Neural progenitor cell (in vitro differentiated cells): ENCODE measurements at places on chromosomes 3 and 15. TPM values are rescaled to one million over a fixed set of nuclear protein-coding genes. Genes with fewer than 3 reads are reported as not detected.

DNA sequence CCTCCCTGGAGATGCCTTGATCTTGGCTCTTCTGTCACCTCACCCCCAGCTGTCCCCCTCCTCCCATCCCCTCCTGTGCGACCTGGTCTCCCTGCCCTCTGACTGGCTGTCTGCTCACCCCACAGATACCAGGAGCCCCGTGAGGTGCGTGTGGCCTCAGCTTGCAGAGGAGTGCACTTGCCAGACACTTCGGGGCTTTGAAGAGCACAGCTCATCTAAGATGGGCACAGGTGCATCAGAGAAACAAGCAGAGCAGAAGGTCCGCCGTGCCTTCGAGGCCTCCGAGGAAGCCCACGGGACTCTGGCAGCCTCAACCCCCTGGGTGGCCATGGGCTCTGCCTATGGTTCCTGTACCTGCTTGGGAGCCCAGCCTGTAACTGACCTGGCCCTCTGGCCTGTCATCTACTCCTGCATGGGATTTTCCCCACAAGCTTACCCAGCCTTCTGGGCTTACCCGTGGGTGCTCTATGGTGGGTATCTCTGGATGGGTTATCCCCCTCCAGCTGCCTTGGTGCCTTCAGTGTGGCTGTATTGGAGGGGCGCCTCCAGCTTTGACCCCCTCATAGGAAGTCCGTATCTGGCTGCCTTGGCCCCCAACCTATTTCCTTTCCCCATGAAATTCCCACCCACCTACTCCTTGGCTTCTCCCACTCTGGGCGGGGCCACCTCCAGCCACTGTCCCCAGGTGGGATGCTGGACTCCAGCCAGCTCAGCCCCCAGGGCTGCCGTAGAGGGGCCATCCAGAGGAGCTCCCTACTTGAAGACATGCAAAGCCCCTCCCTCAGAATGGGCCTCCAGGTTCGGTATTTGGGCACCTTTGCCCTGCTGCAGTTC, 3.8 kb downstream of the PRR23E start:
- no peak for DNase-seq
- H3K4me1 ChIP-seq = no peaks in the 10 kb centered on the region
- no peak overlapping the region for H3K27ac ChIP-seq
- H3K27me3 ChIP-seq = no peaks in the 10 kb centered on the region
- no peak overlapping the region for H3K4me3 ChIP-seq

GRCh38 chr3:13229273-13229949, 156.2 kb upstream of the IQSEC1 start:
- H3K4me1 ChIP-seq = no peaks in the 10 kb centered on the region
- no peaks in the 10 kb centered on the region for H3K27me3 ChIP-seq

DNA sequence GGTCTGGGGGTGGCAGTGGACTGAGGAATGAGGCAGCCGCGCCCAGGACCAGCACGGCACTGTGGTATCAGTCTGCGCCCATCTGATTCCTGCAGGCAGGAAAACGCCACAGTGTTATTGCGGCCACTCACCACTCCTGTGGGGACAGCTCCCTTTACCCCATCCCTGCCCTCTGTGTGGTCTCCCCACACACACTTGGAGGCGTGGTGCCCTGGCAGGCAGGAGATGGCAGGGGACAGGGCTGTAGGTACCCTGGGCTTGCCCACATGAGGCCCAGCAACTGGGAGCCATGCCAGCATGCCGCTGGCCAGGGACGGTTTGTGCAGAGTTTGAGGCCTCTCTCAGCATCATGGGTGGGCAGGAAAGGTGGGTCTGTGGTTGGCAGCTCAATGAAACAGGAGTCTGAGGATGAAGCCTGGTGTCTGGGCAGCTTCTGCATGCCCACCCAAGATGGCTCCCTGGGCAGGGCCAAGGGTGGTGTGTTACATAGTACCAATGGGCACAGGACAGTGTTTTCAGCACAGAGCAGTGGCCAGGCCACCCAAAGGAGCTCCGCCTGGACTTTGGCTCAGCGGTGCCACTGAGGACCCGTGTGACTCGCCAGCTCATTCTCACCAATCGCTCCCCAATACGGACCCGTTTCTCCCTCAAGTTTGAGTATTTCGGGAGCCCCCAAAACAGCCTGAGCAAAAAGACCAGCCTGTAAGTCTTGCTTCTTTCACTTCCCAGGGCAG, 27.2 kb downstream of the ACAA1 start:
- no peak overlapping the region for H3K27ac ChIP-seq
- no peak overlapping the region for H3K4me3 ChIP-seq
- no peaks in the 10 kb centered on the region for H3K27me3 ChIP-seq
- no peaks in the 10 kb centered on the region for H3K36me3 ChIP-seq
- H3K4me1 ChIP-seq = no peaks in the 10 kb centered on the region

DNA sequence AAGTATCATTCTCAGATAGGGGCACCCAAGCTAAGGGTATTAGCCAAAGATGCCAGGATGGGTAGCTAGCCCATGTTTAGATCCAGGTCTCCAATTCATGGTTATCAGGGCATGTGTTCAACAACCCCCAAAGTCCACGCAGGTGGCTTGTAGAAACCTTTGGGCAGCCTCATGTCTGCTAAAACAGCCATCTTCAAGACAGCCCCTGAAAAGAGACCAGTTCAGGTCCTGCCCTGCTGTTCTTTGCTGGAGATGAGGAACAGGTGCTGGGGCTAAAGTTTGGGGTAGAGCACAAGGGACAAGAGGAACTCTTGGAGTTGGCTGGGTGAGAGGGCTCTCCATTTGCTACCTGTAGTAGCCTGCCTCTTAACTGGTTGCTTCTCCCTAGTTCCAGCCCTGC, 4.6 kb downstream of the PPM1M start:
- H3K27me3 ChIP-seq = peaks cover 24% of the 10 kb centered on the region
- H3K36me3 ChIP-seq = no peaks in the 10 kb centered on the region
- no peak overlapping the region for H3K4me3 ChIP-seq
- H3K4me1 ChIP-seq = no peaks in the 10 kb centered on the region

GRCh38 chr3:128434524-128434923, 32.2 kb downstream of the DNAJB8 start:
- no peak overlapping the region for H3K27ac ChIP-seq
- H3K36me3 ChIP-seq = no peaks in the 10 kb centered on the region
- DNase-seq = no peak
- no peak overlapping the region for H3K4me3 ChIP-seq

GRCh38 chr3:31768479-31769125, 212.5 kb downstream of the OSBPL10 start:
- H3K4me1 ChIP-seq = no peaks in the 10 kb centered on the region
- no peaks in the 10 kb centered on the region for H3K27me3 ChIP-seq

DNA sequence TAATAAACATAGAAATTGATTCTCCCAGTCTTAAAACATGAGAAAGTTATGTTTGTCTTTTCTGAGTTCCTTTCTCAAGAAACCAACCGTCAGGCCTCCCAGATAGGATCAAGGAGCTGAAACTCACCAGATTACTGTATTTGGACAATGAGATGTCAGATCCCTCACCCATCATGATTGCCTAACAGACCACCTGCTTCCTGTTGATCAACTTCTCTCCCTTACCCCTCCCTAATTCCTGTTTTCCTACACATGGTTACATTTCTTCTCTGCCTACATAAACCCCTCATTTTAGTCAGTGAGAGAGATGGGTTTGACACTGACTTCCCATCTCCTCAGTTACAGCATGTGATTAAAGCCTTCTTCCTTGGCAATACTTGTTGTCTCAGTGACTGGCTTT, 917.5 kb downstream of the FHIT start:
- DNase-seq = no peak
- H3K27me3 ChIP-seq = no peaks in the 10 kb centered on the region
- H3K27ac ChIP-seq = no peak overlapping the region
- no peaks in the 10 kb centered on the region for H3K4me1 ChIP-seq

- H3K27ac ChIP-seq = no peak overlapping the region
- no peaks in the 10 kb centered on the region for H3K4me1 ChIP-seq
- H3K27me3 ChIP-seq = peaks cover 100% of the 10 kb centered on the region
- no peaks in the 10 kb centered on the region for H3K36me3 ChIP-seq
- no peak for DNase-seq
Observed at GRCh38 chr15:89423981-89424380, 72.4 kb downstream of the RHCG start.

GRCh38 chr15:89439764-89440163, 56.6 kb downstream of the RHCG start:
- H3K27me3 ChIP-seq = peaks cover 84% of the 10 kb centered on the region
- H3K36me3 ChIP-seq = no peaks in the 10 kb centered on the region
- DNase-seq = no peak
- H3K27ac ChIP-seq = no peak overlapping the region

DNA sequence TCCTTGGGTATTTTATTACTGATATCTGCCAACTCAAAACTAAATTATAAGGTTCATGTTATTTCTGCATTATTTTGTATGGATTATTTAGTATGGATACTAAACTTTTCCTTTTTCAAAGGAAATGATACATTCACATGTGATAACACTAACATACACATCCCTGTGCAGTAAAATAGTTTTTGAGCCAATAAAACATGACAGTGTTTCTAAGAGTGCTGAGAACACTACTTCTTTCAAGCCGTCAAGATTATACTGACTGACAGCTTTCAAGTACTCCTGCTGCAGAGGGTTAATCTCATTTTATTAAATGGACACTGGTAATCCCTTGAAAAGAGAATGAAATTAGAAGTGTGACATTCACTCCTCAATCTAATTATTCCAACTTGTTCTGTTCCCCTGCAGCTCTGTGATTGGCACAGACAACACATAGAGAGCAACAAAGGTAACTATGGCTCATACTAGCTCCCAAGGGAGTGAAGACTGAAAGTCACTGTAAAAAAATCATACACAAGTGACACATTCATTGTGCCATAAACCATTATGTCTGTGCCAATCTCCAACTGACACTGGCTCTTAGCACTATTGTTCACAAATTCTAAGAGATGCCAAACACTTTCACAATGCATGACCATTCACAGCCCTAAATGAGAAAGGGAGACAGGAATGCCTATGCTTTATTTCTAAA, 468.6 kb downstream of the SHQ1 start:
- no peak overlapping the region for H3K27ac ChIP-seq
- H3K4me1 ChIP-seq = peaks cover 49% of the 10 kb centered on the region
- no peak overlapping the region for H3K4me3 ChIP-seq
- H3K36me3 ChIP-seq = peaks cover 13% of the 10 kb centered on the region

DNA sequence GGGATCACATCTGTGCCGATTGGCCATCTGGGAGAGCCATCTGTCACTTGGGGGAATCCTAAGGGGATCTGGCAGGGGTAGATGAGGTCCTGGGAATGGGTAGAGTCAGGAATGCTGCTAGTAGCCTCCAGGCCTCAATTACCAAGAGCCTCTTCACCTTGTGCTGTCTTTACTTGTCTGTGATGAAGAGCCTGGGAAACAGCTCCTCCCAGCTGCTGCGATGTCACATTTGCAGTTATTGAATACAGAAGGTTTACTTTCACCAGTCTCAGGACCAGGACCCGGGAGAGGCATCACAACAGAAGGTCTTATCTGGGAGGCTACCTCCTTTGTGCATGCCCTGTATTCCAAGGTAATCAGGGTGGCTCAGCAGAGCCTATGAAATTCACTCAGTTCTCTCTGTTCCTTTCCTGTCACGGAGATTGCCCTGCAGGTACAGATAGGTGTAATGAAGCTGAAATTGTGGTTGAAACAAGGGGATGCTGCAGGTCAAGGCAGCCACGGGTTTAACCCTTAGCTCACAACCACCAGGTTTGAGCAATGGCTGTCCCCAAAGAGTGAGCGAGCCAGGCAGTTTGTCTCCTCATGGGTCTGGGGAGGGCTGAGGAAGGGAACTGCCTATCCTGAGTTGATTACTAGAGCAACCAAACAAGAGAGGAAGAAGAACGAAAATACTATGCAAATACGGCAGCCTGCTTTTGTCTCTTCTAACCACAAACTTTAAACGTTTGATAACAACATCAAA, 298.9 kb upstream of the RORA start:
- no peak overlapping the region for H3K4me3 ChIP-seq
- peaks cover 19% of the 10 kb centered on the region for H3K4me1 ChIP-seq
- no peaks in the 10 kb centered on the region for H3K36me3 ChIP-seq
- H3K27ac ChIP-seq = peak overlapping the region; percentile 50
- peak; percentile 36 for DNase-seq
- no peaks in the 10 kb centered on the region for H3K27me3 ChIP-seq

DNA sequence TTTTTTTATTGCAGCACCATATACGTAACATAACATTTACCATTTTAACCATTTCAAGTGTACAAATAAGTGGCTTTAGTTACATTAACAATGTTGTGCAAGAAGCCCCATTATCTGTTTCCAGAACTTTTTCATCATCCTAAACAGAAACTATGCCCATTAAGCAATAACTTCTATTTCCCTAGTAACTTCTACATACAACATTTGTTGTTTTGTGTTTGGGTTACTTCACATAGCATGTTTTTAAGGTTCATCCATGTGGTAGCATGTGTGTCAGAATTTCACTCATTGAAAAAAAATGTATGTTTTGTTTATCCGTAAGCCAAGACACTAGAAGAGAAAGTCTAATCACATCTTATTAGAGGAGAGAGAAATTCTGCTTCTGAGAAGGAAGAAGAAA, 450.5 kb upstream of the PDZRN3 start:
- no peak for DNase-seq
- H3K36me3 ChIP-seq = no peaks in the 10 kb centered on the region
- no peaks in the 10 kb centered on the region for H3K27me3 ChIP-seq
- H3K4me1 ChIP-seq = peaks cover 12% of the 10 kb centered on the region

- DNase-seq = no peak
- no peaks in the 10 kb centered on the region for H3K27me3 ChIP-seq
- no peak overlapping the region for H3K4me3 ChIP-seq
Observed at GRCh38 chr3:106067711-106068110, 198.9 kb upstream of the CBLB start.

BMF gene
- total RNA-seq = 8.0 and 12.1 TPM in 2 replicates

FBXO40 gene
- not detected in 2 replicates for total RNA-seq

DUSP7 gene
- total RNA-seq = 2.4 and 10.7 TPM in 2 replicates

RPSA gene
- 2,504 and 2,714 TPM in 2 replicates for total RNA-seq

HTR3E gene
- not detected in 2 replicates for total RNA-seq

SOX14 gene
- total RNA-seq = not detected in 2 replicates

RNF13 gene
- total RNA-seq = 23.2 and 45.2 TPM in 2 replicates
